NCI-H1092 (cell line): ENCODE measurements at places on chromosomes 5 and 9.

GRCh38 chr5:150710165-150710564, 9.3 kb upstream of the RBM22 start:
- DNase-seq, result no peak

DNA sequence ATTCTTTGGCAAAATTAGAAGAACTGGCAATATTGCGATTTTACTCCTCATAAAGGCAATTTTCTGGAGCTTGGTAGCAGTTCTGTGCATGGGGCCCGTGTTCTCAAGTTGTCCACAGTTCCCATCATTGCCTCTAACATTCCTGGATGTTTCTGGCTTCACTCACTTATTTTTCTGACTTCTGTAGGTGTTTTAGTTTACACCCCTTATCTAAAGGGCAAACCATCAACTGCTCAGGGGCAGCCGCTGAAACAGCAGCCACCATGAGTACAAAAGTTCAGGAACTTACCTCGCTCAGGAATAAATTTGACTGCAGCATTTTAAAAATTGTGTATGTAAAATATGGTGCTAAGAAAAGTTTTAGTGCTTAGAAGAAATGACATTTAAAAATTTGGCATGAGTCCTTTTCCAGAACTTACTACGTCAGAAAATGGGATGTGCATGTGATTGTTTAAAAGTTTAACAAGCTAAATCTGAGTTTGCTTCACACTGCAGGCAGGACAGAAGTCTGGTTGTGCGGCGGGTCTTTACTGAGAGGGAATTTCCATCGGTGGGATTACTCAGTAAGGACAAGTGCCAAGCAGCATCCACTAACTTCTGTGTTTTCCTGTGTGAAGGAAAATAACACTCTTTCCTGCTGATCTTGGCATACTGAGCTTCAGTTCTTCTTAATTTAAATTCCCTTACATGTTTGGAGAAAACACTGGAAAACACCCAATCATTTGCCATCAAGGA, 261.7 kb downstream of the MAT2B start:
- DNase-seq, result no peak

DNA sequence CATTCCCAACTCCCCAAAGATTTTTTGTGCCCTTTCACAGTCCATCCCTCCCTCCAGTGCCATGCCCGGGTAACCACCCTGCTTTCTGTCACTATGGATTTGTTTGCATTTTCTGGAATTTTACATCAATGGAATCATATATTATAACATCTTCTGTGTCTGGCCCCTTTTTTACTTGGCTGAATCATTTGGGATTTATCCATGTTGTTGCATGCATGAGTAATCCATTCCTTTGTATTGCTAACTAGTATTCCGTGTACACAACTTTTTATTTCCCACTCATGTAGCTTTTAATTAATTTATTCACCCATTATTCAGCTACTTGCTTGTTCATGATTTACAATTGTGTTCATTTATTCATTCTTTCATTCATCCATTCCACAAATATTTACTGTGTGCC, 94.1 kb downstream of the FGF18 start:
- no peak for DNase-seq

DNA sequence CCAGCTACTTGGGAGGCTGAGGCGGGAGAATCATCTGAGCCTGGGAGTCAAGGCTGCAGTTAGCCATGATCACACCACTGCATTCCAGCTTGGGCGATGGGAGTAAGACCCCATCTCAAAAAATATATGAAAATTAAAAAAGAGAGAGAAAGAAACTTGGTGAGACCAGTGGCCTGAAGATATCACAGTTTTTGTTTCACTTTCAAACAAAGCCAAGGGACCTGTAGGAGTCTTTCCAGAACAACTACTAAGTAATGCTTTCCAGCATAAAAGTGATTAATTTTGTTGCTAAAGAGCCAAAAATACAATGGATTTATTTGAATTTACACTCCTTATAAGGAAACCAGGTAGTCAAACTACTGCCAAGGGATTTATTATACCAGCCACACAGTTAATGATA, 23.5 kb downstream of the GKAP1 start:
- DNase-seq, result no peak
